Kasumi-1 (cell line): ENCODE measurements at places on chromosomes 3 and 15.

- DNase-seq: peak; percentile 9
Observed at GRCh38 chr3:41418961-41419691, 219.8 kb downstream of the CTNNB1 start.

DNA sequence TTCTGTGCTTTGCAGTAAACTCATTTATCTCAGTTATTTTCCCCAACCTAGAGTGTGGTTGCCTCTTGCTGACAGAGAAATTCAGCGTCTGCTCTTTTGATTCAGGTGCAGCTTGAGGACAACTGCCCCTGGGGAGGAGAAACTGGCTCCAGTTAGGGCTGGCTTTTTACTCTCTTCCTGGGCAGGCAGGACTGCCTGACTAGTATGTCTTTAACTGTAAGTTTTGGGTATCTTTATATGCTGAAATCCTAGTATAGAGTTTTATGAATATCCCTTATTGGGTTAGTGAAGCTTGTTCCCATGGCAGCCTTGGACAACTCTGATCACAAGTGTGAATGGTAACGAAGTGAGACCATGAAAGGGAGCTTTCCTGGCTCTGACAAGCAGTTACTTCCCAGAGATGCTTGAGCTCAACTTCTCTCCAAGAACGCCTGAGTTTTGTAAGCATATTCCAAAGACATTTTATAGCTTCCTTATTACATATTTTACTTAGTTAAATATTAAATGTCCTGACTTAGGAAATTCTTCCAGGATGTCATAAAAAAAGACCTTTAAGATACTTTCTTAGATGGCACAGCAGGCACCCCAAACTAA, 27.1 kb downstream of the CCNB2 start:
- no peak for DNase-seq

GRCh38 chr3:167209011-167209410, 171.1 kb downstream of the ZBBX start:
- no peak for DNase-seq

DNA sequence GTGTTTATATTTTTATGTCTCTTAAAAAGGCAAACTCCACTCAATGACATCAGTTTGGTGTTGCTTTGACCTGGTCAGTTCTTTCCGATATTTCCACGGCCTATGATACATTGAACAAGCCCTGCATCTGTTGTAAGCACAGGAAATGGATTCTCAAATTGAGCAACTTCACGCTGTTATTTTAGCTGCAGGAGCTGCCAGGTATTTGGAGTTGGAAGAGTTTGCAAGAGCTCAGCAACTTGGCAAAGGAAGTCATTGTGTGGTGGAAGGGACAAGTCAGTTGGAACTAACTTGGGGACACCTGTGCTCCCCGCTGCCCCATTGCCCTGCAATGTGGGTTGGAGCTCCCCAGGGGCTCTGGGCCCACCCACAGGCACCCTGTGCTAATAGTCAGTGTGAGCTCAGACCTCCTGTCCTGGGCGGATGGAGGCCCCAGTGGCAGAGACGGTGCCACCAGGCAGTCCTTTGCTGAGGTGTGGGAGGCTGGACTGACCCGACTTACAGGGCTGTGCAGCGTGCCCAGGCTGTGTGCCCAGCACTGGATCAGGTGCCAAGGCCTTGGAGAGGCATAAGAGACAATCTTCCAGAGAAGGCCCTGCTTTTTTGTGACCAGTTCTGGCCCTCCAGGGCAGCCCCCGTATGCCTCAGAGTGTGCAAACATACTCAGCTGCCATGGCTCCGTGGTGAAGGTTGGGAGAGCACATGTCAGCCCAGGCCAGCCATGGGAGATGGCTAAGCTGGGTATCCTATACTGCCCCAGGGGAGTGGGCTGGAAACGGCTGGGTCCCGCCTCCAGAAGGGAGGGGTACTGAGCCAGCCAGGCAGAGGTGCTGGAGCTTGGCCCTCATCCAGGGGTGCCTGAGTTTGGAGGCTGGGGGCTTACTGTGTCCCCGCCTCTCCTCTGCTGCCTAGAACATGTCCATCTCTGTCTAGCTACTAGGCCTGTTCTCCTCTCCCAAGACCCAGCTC, 43.5 kb downstream of the KY start:
- peak; percentile 92 for DNase-seq

GRCh38 chr3:140754936-140755335, 77.1 kb downstream of the TRIM42 start:
- no peak for DNase-seq

DNA sequence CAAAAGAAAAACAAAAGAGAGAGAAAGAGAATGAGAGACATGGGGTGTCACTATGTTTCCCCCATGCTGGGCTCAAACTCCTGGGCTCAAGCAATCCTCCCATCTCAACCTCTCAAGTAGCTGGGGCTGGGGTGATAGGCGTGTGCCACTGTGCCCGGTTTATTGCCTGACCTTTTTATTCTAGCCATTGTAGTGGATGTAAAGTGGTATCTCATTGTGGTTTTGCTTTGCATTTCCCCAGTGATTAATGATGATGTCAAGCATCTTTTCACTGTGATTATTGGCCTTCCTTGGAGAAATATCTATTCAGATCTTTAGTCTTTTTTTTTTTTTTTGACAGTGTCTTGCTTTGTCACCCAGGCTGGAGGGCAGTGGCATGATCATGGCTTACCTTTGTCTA, 37.7 kb upstream of the GK5 start:
- no peak for DNase-seq

GRCh38 chr3:77786216-77786615, 746.3 kb downstream of the ROBO2 start:
- no peak for DNase-seq
